CD4-positive, alpha-beta T cell treated with Interleukin-15 for 1 hour (primary cell): ENCODE measurements at places on chromosomes 7 and 10.

GRCh38 chr10:24009736-24010135 lies 199.2 kb upstream of the KIAA1217 start:
- DNase-seq, result no peak

GRCh38 chr10:22682237-22683139 lies 31.9 kb downstream of the PIP4K2A start:
- peak; percentile 67 for DNase-seq

- DNase-seq, result no peak
Measured at GRCh38 chr10:32232378-32232777, 114.6 kb downstream of the EPC1 start.

DNA sequence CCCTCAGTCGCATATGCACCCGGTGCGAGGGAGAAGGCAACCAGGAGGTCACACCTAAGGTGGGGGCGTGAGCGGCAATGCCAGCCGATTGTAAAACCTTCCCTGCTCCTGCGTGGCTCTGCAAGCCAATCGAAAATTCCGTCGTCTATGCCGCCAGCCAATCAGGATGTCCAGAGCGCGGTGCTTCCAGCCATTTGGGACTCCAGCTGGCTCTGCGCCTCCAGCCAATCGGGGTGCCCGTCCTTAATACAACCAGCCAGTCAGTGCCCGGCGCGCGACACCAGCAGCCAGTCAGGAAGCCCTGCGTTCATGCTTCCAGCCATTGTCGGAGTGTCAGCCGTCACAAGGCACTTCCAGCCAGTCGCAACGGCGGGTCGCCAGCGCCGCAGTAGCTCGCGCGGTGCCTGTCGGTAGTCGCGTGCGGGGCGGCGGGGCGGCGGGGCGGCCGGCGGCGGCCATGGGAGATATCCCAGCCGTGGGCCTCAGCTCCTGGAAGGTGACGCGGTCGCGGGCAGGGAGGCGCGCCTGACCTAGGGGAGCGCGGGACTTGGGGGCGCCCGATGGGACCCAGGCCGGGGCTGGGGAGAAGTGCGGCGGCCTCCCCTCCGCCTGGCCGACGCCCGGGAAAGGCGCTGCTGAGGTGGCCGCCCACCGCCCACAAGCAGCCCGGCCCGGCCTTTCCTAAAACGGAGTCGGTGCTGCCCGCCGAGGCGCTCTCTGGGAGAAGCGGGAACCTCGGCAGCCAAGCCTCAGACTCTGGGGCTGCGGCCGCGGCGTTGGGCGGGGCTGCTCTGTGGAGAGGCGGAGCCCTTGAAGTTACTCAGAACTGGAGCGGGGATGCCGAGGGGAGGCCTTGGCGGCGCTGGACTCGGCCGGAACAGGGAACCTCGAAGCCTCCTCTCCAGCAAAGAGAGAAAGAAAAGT lies at the start of gene AKR1E2:
Gene AKR1E2 (plus strand): TSS at position 340 of the 924 bp plus-strand sequence. CDS start 118 bp downstream, at position 458.
- peak; percentile 91 for DNase-seq

GRCh38 chr7:498678-499641 lies 20.7 kb downstream of the PDGFA start:
- DNase-seq, result no peak

- DNase-seq, result no peak
Measured at GRCh38 chr10:67770537-67770936, 67.5 kb downstream of the DNAJC12 start.

DNA sequence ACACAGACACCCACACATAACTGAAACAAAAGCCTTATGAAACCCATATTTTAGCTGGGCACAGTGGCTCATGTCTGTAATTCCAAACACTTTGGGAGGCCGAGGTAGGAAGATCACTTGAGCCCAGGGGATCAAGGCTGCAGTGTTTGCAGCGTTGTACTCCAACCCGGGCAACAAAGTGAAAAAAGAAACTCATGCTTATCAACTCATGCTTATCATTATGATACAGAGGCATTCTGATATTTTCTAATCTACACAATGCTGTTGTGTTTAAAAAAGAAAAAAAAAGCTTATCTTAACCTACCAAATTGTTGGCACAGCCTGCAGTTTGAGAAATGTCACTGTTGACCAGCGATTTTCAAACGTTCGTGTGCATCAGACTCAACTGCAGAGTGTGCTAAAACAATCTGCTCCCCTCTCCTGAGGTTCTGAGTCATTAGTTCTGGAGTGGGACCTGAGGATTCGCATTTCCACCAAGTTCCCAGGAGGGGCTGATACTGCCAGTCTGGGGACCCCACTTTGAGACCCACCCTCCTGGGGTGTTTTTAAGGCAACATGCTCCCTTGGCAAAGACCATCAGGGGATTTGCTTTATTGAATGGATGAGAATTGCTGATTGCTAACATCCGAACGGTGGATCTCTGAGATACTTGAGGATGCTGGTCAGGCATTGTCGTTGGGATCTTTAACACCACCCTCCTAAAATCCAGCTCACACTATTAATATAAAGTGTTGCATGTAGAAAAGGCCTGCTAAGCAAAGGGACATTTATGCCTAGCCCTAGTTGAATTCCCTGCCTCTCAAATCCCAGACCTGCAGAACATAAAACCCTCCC lies 16.2 kb downstream of the CHST3 start:
- DNase-seq, result no peak

GRCh38 chr10:49733866-49734265 lies 28.3 kb downstream of the OGDHL start:
- DNase-seq, result no peak

GRCh38 chr7:108316708-108317107 lies 139.5 kb downstream of the NRCAM start:
- DNase-seq, result no peak

- no peak for DNase-seq
Measured at GRCh38 chr10:70742537-70743429, 42.4 kb downstream of the TBATA start.

GRCh38 chr7:24783698-24784097 lies 26.4 kb upstream of the GSDME start:
- DNase-seq, result no peak

GRCh38 chr10:130652544-130652943 lies 516.4 kb downstream of the GLRX3 start:
- DNase-seq, result no peak

DNA sequence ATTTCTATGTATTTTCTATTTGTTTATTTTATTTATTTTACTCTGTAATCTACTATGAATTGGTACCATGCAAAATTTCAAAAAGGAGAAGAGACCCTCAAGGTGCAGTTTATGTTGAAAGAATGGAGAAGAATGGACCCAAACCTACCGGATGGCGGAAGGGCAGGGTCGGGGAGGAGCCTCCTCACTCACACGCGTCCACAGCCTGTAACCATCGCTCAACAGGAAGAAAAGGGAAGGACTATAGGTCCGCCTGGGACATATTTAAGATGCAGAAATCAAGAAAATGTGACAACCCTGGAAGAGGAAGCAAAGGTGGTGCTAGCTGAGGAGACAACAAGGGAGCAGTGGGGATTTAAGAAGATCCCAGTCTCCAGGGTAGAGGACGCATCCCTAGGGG lies 158.4 kb downstream of the COBL start:
- DNase-seq, result no peak

- no peak for DNase-seq
Measured at GRCh38 chr10:113028456-113029440, 78.7 kb downstream of the TCF7L2 start.

DNA sequence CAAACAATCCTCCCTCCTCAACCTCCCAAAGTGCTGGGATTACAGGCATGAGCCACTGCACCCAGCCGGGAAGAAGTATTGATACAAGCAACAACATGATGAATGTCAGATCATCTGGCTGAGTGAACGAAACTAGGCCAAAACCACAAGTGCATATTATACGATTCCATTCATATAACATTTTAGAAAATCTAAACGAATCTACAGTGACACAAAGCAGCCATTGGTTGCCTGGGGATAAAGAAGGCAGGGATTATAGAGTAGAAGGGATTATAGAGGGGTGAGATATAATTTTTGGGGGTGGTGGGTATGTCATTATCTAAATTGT lies 11.5 kb upstream of the RHBDD2 start:
- DNase-seq, result no peak

DNA sequence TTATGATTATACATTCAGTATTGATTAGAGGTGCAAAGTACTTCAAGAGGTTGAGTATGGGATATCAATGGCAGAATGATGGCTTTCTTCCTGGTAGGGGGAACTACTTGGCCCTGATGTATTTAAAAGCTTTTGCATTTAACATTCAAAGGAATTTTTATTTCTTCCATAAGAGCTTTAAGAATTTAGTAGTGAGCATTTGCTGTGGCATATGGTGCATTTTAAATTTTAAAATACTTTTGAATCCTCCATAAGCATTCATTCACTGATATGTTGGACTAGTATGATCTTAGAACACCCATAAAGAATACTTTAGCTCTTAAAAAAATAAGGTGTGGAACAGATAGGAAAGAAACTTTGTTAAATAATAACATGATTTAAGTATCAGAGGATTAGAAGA lies 191.9 kb upstream of the PPP1R3A start:
- DNase-seq, result no peak

DNA sequence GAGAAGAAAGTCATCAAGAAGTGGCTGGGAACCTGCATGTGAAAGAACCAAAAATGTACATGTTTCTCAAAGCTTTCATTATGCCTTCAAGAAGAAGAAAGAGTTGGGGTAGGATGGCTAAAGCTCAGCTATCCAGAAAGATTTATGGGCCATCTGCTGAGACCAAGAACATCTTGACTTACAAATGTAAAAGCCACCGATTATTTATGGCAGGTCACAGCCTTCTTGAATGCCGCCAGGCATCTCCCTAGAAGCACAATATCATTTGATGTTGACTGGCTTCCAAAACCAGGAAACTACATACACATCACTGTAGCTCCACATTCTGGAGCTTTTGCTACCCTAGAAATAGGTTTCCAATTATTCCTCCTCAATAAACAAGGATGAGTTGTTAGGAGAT lies 254.2 kb upstream of the AOAH start:
- DNase-seq, result no peak

DNA sequence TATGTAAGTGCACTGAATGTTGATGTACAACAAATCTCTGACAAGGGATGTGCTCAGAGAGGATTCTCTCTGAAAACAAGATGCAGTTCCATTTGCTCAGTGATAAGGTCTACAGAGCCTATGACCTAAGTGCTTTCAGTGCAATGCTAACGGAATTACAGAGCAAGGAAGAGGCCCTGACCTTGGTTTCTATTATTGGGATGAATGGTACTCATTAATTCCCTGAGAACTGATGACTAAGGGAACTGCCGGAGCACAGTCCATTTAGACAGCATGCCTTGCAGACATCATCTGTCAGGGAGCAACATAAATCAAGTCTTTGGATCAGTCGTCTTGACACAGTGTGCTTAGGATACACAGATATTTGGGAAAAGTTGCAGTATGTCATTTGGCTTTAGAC lies 340.8 kb downstream of the PHTF2 start:
- no peak for DNase-seq

DNA sequence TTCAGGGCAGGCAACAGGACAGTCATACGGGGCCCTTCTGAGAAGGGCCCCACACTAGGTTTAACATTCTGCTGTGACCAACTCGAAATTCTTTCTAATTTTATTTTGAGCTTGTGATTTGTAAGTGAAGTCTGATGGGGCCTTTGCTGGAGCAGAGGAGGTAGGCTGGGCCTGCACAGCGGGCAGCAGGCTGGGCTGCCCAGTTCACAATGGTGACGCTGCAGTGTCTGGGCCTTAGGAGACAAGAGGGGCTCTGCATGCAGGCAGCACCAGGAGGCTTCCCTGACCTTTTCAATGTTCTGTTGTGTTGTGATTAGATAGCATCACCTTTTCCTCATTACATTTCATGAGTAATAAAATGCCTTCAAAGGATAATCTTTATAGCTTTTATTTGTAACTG lies 175.1 kb downstream of the CXCL12 start:
- no peak for DNase-seq

GRCh38 chr10:11036424-11037011 lies 18.8 kb downstream of the CELF2 start:
- DNase-seq, result no peak

DNA sequence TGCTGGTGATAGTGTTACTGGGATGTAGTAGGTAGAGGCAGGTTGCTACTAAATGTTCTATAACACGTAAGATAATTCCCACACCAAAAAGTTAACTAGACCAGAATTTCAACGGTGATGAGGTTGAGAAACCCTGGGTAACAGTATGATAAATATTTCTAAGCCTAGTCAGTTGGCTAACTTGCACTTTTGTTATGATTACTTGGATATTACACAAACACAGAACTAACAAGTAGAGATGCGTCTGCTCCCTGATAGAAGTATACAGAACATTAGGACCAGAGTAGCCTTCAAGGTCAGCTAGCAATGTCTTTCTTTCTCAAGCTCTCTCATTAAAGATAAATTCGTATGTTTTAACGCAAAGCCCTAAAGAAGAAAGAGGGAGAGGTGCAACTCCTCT lies 86.2 kb upstream of the FZD8 start:
- DNase-seq, result no peak

DNA sequence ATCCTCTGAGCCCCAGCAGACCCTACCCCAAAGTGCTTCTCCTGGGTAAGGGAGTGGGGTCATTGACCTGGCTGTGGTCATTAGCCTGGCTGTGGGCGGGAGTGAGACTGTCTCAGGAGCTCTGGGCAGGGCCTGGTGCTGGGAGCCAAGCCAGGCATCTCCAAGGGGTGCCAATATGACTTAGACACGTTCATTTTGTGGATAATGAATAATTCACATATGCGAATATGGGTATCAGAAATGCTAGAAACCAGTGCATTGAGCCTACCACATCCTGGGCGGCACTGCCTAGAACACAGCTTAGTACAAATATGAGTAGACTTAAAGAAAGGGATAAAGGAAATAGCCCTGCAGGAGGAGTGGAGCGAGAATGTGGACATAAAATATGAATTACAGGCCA lies 14.4 kb upstream of the SRRM3 start:
- no peak for DNase-seq

DNA sequence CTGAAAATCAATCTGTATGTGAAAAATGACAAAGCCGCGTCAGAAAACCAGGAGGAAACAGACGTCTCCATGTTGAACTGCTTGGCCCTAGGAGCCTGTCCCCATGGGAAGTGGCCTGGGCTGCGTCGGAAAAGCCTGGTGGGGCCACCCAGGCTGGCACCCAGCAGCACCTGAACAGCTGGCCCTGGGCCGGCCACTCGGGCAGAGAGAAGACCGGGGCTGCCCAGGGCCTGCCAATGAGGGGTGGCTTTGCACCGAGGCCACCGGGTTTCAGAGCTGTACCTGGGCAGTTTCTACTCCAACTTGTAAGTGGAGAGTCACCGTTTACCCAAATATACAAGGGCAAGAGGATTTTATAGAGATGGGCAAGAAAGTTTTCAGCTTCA lies 1.1 kb upstream of the FUOM start:
- no peak for DNase-seq

DNA sequence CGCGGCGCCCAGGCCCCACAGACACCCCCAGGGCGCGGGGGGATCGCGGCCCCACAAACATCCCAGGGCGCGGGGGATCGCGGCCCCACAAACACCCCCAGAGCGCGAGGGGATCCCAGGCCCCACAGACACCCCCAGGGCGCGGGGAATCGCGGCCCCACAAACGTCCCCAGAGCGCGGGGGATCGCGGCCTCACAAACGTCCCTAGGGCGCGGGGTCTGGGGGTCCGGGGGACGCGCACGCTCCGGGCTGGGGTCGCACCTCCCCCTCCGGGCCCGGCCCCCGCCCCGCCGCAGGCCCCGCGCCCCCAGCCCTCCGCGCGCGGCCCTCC lies 382 bp downstream of the DIP2C start:
- DNase-seq, result no peak

- DNase-seq, result no peak
Measured at GRCh38 chr7:12025246-12025645, 185.8 kb upstream of the TMEM106B start.
